Cardiac muscle cell (in vitro differentiated cells and primary cell): ENCODE measurements at places on chromosomes 11 and 22. TPM values are rescaled to one million over a fixed set of nuclear protein-coding genes. Genes with fewer than 3 reads are reported as not detected.

GRCh38 chr11:109728056-109728455, 306.1 kb downstream of the C11orf87 start:
- no peak for DNase-seq

DNA sequence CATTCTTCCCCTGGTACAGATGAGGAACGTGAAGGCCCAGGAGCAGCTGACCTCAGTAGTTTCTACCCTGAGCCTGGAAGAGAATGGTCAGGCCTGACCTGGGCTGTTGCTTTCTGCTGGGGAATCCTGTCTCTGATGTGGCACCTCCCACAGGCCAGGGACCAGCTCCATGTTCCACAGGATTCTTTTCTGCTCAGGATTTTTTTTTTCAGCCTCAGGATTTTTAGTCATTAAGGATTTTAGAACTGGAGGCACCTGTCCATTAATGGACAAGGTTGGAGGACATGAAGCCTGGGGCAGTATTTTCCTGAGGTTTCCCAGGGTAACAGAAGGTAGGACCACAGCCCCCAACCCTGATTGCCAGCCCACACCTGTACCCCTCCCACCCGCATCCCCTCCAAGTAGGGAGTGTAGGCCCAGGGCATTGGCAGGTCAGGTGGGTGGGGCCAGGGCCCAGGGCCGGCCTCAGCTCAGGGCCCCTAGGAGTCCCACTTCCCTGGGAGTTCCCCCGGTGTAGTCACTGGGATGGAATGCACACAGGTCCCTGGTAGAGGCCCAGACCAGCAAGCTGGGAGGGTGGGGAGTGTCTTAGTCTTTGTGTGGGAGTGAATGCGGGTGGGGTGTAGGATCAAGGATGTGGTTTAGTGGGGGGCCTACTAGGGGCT, 16.1 kb downstream of the BIK start:
- peak; percentile 67 for DNase-seq

- DNase-seq, result no peak
Observed at GRCh38 chr22:35432228-35432905, 32.4 kb downstream of the MCM5 start.

- peak; percentile 84 for DNase-seq
Observed at GRCh38 chr11:128365044-128365443, 222.3 kb downstream of the ETS1 start.

GRCh38 chr11:57410287-57410686, 16.6 kb downstream of the SLC43A3 start:
- DNase-seq, result no peak

Gene MYBPC3
- 489 and 605 TPM in 2 replicates for total RNA-seq

Gene ENTHD1
- not detected in 2 replicates for total RNA-seq

Gene FOLR3
- total RNA-seq, result not detected in 2 replicates

Gene DTX4
- total RNA-seq, result 2.7 and 3.1 TPM in 2 replicates
